DMS 273 treated with DMSO at 0.1 percent for 48 hours (cell line): ENCODE measurements at places on chromosomes 12 and 14.

GRCh38 chr14:49612251-49612650 is 8.2 kb downstream of the RPL36AL start:
- DNase-seq = no peak

DNA sequence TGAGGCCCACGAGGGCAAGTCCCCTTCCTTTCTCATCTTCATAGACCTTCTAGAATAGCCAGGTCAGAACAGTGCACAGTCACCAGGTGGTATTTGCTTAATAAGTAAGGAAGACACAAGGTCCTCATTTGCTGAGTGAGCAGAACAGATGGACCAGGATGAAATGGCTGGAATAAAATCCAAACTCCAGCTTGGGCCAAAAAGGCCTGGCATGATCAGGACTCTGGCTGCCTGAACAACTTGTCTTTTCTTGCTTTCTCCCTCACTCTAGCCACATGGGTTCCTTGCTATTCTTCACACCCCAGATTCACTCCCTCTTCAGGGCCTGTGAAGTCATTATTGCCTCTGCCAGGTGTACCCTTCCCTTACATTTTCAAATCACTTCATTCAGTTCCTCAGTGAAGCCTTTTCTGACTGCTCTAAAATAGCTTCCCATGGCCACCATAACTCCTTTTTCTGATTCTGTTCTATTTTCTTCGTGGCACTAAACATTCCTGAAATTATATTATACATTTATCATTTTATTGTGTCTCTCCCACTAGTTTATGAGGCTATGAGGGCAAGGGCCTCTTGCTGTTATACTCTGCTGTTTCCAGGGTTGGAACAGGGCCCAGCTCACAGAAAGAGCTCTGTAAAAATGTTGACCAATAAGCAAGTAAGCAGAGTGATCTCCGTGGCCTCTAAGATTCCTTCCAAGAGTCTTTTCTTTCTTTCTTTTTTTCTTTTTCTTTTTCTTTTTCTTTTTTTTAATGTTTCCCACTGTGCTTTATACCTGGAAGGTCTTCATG is 150.8 kb downstream of the TTC8 start:
- DNase-seq = peak; percentile 22

DNA sequence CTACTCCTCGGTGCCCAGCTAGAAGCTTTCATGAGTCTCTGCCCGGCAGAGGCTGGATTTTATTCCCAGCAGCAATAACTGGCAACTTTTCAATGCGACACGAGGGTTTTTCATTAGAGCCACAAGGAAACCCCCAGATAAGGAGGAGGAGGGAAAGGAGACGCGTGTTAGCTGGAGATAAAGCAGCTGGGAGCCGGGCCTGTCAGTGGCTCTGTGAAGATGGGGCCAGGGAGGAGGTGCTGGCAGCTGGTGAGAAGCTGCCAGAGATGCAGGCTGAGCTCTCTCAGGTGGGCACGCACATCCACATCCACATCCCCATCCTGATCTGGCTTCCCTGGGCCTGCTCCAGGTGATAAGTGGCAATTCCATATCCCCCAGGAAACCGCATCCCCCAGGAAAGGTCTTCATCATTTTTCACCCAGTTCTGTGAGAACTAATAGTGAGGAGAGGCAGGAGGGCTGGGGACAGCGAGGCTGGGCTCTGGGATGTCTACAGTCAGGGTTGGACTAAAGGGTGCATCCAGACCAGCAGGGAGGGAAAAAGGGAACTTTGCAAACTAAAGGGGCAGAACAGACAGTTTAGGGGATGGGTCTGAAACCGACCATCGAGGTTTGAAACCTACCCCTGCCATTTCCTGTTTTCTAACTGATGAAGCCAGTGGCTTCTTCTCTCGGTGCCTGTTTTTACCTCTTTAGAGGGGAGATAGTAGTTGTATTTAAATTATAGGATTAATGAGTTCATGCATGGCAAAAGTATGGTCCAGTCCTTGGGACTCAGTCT is 413.2 kb downstream of the DPF3 start:
- no peak for DNase-seq

DNA sequence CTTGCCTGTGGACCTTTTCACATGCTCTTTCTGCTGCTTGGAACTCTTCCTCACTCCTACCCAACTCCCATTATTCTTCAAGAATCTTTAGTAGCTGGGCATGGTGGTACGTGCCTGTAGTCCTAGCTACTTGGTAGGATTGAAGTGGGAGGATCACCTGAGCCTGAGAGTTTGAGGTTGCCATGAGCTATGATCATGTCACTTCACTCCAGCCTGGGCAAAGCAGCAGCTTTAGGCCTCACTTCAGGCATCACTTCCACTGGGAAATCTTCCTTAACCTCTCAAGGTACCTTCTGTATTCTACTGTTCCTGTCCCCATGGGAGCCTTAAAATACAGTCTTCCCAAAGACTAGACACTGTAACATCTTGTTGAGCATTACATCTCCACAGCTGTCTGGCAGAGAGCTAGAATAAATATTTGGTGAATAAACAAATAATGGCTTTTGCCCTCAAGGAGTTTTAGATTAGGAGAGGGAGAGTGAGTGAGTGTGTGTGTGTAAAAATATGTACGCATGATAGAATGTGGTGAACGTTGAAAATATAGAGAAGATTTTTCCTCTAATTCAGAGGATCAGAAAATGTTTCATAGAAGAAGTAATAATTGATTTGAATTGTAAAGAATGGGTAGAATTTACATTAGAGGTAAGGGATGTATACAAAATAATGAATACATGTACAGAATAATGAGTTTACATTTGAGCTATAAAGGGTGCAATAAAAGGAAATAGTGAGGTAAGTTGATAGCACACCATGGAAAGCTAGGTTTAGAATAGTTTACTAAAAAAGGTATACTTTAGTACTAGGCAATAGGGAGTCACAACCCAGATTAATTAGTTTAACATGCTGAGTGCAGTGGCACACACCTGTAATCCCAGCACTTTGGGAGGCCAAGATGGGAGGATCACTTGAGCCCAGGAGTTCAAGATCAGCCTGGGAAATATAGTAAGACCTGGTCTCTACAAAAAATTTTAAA is 29.2 kb upstream of the BMAL2 start:
- no peak for DNase-seq

GRCh38 chr14:88616697-88617096 is 53.9 kb downstream of the ZC3H14 start:
- DNase-seq = no peak

GRCh38 chr12:24931666-24932405 is 17.1 kb downstream of the BCAT1 start:
- DNase-seq = no peak

DNA sequence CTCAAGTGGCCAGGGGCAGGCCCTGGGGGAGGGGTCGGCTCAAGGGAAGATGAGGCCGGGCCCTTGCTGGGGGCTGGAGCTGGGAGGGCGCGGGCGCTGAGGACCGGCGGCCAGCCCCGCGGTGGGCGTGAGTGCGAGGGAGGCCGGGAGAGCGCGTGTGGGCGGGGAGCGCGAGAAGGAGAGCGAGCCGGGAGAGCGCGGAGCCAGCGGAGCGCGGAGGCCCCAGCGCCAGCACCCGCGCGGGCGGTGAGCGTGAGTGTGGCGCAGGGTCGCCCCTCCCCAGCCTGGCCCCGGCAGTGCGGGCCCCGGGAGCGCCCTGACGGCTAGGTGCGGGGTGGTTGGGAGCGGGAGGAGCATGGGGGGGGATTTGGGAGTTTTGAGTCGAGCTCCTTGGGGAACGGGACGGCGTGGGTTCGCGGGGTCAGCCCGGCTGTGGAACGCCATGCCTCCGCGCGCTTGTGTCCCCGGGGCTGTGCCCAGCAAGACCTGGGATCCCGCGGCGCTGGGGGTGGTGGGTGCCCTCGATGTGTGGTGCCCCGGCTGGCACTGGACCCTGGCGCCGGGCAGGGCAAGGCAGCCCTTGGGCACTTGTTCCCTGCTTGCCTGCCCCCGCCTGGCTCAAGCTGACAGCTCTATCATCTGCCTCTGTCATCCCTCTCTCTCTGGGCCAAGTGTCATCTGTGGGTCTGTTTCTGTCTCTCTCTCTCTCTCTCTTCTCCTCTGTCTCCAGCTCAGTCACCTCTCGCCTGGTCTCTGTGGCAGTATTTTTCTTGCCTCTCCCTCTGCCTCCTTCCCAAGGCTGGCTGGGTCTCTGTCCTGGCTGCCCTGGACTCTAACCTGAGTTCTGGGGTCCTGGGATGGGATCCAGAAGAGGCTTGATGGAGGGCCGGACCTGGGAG is at the start of gene LBHD2:
LBHD2 (plus strand) TSS at position 190 of the 899 bp plus-strand sequence. CDS start 1,803 bp downstream, outside the sequence.
- no peak for DNase-seq

DNA sequence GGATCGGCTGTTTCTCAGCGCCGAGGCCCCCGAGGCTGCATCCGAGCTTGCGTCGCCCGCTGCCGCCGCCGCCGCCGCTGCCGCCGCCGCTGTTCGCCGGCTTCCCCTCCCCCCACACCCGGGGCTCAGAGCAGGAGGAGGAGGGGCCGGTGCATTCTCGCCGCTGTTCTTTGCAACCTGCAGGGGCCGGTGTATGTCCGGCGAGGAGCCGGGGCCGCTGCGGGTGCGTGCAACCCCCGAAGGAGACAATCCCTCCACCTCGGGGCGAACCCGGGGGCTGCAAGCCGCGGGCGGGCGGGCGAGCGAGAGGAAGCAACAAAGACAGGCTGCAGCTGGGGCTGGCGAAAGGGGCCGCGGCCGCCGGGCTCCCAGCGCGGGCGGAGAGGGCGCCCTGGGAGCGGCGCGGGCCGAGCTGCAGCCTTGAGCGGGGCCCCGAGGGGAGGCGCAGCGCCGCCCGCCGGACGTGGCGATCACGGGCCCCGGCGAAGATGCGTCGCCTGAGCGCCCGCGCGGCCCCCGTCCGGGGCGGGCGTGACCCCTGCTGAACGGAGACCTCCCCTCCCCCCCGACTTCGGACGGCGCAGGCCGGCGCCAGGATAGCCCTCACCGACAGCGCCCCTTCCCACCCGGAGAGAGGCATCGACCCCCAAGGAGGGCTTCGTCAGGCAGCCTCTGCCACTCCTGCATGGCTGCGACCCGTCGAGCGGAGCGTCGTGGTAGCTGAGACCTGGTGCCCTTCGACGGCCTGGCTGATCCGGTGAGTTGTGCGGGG is 702 bp downstream of the FAM222A start:
- DNase-seq = no peak
